ENCODE measurements at places on chromosomes 3 and 15.

DNA sequence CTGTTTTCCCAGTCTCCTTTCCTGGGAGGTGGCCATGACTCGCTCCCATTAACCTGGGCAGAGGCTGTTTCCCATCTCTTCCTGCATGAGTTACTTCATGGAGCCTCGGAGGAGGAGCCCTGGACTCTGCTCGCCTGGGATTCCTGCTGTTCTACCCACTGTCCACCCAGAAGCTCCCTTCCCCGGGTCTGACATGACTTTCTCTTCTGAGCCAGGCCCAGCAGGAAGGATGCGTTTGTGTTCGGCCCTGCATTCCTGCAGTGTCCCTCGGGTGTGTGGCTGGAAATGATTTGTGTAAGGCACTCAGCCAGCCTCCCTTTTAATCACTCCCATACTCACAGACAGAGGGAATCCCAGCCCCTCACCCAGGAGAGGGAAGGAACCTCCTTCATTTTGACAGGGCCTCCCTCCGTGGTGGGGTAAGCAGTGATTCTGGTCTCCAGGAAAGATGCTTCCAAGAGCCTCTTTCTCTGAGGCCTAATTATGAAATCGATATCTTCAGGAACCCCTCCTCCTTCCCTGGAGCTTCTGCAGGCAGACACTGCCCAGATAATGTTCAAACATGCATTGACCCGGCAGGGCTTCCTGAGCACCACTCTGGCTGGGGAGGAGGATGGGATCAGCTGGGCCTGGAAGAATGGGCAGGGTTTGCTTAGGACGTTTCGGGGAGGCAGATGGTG is 41.6 kb upstream of the DLG1 start:
- DNase-seq, result no peak

GRCh38 chr3:170494766-170495165 is 76.1 kb downstream of the CLDN11 start:
- no peak for DNase-seq

DNA sequence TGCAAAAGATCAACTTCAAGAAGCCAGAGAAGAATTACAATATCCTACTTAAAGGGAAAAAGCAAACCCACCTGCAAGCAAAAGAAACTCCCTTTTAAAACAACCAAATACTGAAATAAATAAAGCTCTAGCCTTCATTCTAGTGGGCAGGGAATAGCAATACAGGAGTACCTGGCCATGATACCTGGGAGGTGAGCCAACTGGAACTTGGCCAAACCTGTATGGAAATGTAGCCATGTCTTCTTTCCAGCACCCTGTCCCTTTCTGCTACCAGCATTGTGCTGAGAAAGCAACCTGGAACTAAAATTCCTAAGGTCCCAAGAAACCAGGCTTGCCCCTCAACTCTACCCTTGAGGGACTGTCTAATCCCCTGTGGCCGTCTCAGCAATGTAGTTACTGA is 530.0 kb downstream of the EPHB1 start:
- DNase-seq, result no peak

GRCh38 chr3:27889745-27890144 is 167.6 kb upstream of the EOMES start:
- DNase-seq, result no peak

DNA sequence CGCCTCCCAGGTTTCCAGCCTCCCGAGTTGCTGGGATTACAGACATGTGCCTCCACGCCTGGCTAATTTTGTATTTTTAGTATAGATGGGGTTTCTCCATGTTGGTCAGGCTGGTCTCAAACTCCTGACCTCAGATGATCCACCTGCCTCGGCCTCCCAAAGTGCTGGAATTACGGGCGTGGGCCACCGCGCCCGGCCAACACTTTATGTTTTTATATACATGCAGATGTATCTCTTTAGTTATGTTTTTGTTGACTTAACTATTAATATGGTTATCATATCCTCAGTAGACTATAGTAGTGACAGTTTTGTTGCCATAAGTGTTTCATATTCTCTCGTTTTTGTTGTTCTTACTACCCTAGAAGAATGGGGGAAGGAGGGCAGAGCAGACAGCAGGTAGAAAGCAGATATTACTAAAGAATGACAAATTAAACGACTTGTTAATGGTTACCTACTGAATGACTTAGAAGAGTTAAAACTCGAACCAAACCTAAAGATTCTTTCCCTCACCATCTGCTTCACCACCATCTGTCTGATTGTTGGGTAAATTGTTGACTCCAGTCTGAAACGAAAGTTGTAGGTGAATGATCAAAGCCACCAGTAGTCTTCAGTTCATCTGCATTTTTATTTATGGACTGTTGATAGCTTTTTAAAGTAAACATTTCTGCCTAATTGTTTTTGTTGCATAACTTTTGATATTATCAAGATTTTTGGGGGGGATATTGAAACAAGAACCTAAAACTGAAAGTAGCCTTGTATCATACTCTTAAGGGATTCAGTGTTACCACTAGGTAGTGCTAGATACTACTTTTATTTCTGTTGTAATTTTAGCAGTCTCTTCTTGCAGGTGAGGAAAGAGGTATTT is 89.3 kb downstream of the RASA2 start:
- DNase-seq, result no peak

DNA sequence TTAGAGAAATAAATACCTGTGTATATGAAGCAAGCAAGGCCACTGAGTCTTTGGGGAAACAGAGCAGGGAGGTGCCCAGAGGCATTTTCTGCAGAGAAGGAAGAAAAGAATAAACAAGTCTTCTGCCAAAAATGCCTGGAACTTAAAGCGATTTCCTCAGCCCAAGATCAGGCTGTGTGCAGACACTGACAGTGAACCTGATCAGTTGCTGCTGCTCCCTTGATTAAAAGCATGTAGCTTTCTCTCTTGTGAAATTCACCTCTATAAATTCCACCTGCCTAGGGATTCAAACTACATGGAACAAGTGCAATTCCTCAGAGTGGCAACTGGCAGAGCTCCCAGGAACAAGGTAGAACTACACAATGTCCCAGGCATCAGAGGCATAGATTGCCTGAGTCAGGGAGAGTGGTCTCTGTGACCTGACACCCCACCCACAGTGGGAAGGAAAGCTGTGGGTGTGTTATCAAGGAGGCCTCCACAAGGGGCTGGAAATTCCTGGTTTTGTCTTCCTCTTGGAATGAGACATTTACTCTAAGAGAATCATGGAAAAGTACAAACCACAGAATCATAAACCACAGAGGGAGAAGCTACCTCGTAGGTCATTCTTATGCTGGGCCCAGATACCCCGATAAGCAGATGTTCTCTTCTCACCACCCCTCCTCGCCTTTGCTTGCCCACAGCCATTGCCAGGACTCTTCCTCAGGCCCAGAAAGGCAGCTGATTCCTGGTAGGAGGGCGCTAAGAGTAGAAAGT is 1.8 kb upstream of the ZBTB38 start:
- DNase-seq, result no peak

GRCh38 chr3:10093678-10094077 is 14.4 kb downstream of the FANCD2OS start:
- no peak for DNase-seq

DNA sequence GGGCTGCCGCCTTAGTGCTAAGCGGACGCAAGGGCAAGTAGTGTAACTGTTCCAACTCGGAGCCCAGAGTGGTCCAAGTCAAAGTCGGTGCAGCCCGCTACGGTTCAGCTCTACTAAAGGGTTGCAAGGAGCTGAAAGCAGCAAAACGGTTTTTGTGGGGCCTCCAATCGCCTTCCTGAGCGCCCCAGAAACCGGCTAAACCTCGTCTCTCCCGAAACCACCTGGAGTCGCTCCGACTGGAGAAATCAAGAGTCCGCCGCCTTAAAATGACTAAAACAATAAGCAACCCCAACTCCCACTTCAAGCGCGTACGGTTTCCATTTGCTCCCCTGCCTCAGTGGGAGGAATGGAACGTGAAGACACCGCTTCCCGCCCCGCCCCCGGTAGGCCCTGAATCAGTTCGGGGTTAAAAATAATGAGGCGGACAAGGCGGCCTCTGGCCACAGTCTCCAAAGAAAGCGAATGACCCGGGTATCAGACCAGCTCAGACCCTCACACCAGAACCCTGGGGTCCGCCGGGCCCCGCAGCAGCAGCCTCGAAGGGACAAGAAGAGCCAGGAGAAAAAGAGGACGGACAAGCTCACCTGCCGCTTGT is 401 bp downstream of the SEC11A start:
- DNase-seq, result no peak

- DNase-seq, result no peak
Observed at GRCh38 chr3:167918008-167918596, 177.6 kb downstream of the GOLIM4 start.

GRCh38 chr15:39108021-39108420 is 472.9 kb upstream of the THBS1 start:
- no peak for DNase-seq

- DNase-seq, result no peak
Observed at GRCh38 chr3:46298871-46299607, 54.9 kb upstream of the CCR2 start.

GRCh38 chr3:88149101-88149508 is 654 bp upstream of the C3orf38 start:
- DNase-seq, result no peak
